ENCODE measurements at places on chromosomes 1 and 21.

DNA sequence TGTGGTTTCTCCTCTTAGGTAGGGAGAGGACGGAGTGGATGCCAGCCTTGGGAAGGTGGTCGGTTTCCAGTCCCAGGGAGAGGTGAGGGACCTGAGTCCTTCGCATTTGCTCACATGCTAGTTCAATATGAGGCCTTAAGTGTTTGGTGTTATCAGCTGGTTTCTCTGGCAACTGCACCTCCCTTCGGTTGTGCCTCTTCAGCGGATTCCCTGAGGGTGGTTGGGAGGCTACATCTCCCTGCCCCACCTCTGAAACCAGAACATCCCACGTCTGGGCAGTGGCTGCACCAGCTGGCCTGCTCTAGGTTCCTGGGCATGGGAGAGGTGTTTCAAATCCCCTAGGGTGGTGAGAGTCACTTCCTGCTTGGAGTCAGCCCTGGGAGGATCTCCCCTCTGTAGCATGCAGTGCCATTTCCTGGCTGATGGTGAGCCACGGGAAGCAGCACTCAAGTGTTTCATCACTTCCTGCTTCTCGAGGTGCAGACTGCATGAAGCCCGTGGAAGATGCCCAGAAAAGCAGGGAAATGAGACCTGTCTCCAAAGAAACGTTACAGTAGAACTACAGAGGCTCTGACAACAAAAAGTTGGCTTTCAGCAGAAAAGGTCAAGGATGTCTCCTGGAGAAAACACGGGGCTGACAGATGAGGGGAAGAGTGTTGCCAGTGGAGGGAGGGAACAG is 4.5 kb downstream of the TMEM125 start:
- peak; percentile 17 for DNase-seq

DNA sequence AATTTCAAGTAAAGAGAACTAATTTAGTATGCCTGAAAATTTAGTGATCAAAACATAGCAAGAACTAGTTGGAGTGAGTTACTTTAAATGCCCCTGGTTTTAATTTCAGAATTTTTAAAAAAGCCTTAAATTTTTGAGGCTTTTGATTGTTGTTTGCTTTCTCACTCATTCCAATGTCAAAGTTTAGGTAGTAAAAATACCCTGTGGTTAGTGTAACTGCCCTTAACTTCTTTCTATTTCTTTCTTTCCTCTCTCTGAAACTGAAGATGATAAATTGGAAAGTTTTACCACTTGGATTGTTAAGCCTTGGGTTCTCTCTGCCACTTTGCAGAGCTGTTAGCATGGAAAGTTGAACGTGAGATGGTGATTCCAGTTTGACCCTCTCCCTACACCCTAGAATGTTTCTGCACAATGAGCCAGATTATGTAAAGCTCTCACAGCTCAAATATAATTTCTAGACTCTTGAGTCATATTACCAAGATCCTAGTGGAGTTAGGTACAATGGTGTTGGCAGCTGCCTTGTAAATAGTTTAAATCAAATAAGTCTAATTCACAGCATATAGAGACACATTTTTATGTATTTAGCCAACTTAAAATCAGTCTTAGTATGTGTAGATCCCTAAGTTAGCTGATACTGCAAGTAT is 192.4 kb upstream of the SGIP1 start:
- no peak for DNase-seq

DNA sequence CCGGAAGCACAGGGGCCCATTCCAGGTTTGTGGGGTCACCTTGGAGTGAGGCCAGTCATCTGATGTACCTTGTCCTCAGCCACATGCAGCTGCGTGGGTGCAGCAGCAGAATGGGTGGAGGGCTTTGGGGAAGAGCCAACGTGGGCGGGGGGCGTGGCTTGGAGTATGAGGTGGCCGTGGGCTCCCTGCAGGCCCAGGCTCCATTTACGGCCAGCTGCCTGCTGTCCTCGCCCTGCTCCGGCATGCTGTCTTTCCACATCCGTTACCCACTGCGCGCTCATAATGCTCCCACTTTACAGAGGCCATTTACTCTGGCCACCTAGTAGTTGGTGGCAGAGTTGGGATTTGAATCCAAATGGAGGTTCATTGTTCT is 27.8 kb upstream of the TINAGL1 start:
- DNase-seq = no peak

- no peak for DNase-seq
Measured at GRCh38 chr1:28933277-28933676, 18.9 kb downstream of the EPB41 start.

DNA sequence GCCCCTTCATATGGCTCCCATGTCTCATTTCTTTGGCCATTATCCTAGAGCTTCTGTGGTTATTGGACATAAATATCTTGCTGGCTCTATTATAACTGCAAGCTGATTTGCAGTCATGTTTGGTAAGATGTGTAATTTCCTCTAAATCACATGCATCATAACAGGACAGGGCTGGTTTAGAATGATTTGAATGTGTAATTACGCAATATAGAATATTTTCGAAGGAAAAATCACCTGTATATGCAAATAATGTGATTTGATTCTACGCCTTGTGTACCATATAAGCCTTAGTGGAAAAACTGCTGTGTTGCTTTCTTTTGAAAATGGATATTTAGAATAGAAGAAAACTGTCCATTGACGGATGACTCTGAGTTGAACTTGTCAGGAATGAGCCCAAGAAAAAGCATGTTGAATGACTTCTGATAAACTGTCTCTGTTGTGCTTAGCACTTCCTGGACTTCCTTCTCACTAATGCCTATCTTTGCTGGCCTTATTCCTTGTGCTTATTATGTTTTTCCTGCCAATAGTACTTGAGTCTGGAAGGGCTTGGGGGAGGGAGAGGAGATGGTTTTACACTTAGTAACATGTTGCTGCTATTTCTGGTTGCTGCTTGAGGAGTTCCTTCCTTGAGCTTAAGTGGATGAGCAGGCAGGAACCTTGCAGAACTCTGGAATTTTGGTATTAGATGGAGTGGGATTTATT is 6.5 kb downstream of the CACHD1 start:
- no peak for DNase-seq

DNA sequence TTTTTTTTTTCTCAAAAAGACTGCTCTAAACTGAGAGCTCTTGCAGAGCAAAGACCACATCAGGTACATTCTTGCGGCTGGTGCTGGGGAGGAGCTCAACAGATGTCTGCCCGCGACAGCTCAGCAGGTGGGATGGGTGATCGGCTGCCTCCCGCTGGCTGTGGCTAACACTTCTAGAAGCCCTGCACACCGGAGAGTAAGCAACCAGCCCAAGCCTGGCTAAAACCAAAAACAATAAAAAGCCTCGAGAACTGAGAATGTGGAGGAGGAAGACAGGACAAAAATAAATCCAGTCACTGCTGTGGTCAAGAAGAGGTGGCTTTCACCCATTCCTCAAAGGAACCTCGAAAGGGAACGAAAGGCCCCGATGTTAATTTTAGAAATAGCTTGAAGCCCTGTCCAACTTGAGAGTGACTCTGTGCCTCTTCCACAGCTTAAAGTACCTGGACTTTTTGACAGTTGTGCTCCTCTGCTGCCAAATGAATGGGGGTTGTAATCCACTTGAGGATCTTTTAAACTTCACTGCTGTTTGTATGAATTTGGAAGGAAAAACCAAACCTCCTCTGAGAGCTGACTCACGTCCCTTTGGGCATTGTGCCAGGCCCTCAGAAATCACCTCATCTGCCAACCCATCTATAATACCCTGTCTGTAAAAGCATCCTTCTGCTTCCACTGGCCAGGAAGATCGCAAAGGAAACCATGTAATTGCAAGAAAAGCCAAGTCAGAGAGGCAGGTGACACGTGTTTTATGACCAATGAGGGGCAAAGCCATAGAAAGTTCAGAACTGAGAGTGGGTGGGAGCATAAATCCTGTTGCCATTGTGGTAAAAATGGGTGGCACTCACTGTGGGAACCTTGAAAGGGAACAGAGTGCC is 78.6 kb downstream of the KCNN3 start:
- peak; percentile 74 for DNase-seq

- no peak for DNase-seq
Measured at GRCh38 chr1:185464777-185465176, 147.7 kb upstream of the IVNS1ABP start.

DNA sequence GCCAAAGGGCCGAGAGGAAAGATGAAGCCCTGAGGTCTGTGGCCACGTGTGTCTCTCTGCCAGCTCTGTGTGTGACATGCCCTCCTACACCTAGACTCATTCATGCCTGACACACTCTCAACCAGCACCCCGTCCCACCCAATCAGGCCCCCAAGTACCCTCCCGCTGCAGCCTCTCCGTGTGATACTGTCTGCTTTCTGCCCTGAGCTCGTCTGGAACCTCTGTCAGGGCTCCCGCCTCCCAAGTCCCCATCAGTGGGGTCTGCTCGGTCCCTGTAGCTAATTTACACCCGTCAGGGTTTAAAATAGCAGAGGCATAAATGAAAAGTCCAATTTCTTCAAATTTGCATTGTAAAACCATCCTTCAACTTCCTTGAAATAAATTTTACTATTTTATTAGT is 20.7 kb downstream of the CASZ1 start:
- no peak for DNase-seq

DNA sequence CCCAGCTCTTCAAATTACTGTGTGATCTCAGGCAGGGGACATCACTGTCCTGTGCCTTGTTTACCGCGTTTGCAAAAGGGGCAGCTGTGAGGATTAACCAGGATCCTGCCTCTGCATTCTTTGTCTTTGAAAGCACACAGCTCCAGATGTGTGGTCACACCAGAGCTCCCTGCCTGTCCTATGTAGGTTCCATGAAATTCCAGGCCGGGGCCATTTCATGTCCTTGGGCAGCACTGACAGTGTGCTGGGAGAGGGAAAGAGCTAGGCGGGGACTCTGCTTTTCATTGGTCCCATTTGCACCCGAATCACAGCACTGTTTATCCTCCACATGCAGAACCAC is 42.2 kb upstream of the SELENON start:
- DNase-seq = no peak

DNA sequence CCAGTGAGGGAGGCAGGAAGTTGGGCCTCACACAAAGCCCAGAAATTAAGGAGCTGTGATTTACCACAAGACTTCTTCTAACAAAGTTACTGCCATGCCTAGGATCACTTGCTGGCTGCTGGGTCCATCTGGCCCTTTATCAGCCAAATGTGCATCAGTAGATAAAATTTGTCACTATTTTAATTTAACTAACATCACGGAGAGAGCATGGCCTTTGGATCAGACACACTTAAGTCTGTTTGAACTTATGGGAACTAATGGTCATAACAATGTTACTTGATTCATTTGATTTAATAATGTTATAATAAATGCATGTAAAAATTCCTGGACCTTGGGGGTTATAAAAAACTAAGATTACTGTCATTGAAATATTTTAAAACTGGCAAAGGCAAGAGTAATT is 67.2 kb upstream of the CCDC190 start:
- DNase-seq = no peak

DNA sequence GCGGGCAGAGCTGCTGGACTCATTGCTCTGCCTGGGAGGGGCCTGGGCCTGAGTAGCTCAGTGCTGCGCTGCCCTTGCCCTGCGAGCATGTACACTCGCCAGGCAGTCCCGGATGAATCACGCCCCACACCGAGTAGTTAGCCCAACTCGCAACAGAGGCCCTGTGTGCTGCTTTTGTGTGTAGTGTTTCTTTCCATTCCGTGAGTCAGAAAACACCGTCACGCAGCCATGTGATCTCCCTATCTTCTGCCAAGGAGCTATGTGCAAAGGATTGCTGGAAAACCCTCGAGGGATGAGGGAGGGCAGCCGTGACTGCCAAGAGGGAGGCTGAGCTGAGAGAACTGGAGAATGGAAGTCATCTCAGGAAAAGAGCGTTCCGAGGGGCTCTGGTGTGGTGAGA is 37.3 kb downstream of the NENF start:
- no peak for DNase-seq

GRCh38 chr1:167504467-167504827 is 13.9 kb downstream of the CD247 start:
- no peak for DNase-seq

DNA sequence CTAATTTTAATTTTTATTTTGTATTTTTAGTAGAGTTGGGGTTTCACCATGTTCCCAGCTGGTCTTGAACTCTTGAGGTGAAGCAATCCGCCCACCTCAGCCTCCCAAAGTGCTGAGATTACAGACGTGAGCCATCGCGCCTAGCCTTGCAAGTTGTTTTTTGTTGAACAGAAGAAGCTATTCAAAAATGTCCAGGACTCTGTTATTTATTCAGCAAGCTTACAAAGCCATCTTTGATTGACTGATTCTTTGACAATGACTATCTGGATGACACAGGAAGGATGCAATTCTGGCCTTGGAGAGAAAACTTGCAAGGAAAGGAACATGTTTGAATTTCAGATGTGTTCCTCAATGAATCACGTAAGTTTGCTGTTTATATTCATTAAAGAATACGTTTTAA is 63.5 kb downstream of the MAP3K7CL start:
- no peak for DNase-seq

DNA sequence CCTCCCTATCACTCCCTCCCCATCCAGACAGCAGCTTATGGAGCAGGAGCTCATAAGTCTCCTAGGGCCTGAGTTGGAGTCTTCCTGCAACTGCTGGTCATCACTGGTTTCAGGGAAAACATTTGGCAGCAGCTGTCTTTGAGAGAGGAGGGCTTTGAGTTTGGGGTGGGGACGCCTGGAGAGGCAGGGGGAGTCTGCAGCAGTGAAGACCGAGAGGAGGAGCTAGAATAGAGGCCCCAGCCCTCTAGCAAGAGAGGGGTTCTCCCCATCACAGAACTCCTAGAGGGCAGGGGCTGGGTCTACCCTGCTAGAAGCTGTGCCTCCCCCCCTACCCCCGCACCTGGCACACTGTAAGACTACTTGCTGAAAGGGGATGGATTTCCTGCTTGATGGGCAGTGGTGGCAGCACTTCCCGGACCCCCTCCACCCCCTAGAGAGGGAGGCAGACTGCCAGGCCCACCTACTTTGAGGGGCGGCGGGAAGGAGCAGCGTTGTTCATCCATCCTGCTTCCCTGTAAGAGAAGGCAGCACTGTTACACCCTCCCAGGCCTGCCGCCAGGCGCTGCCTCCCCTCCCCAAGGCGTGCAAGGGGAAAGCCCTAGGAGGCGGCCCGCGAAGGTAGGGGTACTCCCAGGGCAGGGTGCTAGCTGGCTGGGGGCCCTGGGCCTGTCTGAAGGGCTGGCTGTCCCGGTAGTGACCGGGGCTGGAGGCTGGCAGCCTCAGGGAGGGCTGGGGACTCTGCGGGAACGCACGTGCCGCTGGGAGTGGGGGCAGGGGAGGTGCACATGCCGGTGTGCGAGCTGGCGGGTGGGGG is 50.4 kb downstream of the RAP1GAP start:
- no peak for DNase-seq

- DNase-seq = peak; percentile 51
Measured at GRCh38 chr1:15684042-15684461, at the start of gene PLEKHM2. Gene PLEKHM2 (plus strand): TSS chr1:15684320. CDS start chr1:15684559, 239 bp downstream.

- no peak for DNase-seq
Measured at GRCh38 chr1:48493041-48493440, 21.0 kb upstream of the SPATA6 start.

GRCh38 chr1:168917796-168918195 is 188.7 kb upstream of the ATP1B1 start:
- DNase-seq = no peak

GRCh38 chr1:4529446-4530165 is 124.8 kb upstream of the AJAP1 start:
- DNase-seq = no peak

All from activated naive CD4-positive, alpha-beta T cell treated with Interleukin-2 at 50 U/mL for 16 hours (primary cell).